Hematopoietic multipotent progenitor cell treated with erythropoietin and hydrocortisone succinate and interleukin-3 and kit ligand, for 6 days (in vitro differentiated cells): ENCODE measurements at places on chromosomes 1 and 21.

GRCh38 chr1:91884459-91885212, 1.3 kb downstream of the TGFBR3 start:
- peak; percentile 21 for DNase-seq

DNA sequence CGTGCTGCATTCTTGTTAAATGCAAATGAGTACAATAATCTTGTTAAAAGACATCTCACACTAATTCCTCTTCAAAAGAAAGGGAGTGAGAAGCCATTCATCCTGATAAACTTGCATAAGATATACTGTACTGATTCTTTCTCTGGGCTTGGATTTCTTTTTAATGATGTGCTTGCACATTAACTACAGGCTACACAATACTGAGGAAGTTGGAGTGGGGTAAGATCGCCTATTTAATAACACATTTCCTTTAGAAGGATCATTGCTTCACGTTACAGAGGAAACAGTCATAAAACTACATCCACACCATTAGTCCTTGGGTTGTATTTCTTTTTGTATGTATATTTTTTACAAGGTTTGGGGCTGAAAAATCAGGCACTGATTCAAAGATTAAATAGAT, 36.6 kb downstream of the NRIP1 start:
- DNase-seq = no peak

GRCh38 chr1:29973406-29973805, 737.1 kb downstream of the PTPRU start:
- DNase-seq = no peak

GRCh38 chr1:90821152-90821787, 104.2 kb upstream of the BARHL2 start:
- no peak for DNase-seq

- no peak for DNase-seq
These were observed 88.9 kb downstream of the LRRC53 start for GRCh38 chr1:74423471-74423870.

DNA sequence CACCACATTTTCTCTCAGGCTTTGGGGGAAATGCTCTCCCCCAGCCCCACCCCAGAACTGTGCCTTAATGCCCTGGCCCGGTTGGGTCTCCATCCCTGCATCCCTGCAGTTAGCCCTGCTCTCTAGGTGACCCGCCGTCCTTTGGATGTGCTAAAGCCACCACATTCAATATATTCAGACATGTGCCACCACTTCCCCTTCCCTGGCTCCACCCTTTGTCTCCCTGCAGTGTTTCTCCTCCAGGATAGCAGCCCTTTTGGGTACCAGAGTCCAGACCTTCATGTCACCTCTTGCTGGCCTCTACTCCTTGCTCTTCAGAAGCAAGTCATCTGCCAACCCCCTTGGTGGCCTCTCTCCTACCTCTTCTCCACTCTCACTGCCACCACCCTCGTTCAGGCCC, 41.8 kb downstream of the RUNX1 start:
- no peak for DNase-seq

DNA sequence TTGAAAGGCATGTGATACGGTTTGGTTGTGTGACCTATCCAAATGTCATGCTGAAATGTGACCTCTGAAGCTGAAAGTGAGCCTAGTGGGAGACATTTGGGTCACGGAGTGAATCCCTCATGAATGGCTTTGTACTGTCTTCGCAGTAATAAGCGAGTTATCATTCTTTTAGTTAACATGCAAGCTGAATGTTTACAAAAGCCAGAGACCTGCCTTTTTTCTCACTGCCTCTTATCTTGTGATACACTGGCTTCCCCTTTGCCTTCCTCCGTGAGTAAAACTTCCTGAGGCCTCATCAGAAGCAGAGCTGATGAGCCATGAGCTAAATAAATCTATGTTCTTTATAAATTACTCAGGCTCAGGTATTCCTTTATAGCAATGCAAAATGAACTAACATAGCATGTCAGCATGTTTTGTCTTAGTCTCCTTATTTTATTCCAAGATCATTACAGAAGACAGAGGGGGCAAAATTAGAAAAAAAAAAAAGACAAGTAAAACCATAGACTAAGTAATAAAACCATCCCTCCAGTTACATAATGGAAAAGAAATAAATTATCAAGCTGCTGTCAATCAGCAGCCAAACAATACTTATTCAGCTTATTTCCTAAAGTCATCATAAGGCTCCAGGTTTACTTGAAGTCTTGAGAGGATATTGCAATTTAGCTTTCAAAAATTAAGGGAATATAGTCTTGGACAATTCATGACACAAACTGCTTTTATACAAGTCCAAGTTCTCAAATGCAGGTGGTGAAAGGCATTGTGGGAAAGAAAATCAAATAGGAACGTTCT, 12.1 kb downstream of the RGS18 start:
- peak; percentile 84 for DNase-seq

GRCh38 chr1:237999426-238000052, 108.8 kb upstream of the ZP4 start:
- DNase-seq = no peak

DNA sequence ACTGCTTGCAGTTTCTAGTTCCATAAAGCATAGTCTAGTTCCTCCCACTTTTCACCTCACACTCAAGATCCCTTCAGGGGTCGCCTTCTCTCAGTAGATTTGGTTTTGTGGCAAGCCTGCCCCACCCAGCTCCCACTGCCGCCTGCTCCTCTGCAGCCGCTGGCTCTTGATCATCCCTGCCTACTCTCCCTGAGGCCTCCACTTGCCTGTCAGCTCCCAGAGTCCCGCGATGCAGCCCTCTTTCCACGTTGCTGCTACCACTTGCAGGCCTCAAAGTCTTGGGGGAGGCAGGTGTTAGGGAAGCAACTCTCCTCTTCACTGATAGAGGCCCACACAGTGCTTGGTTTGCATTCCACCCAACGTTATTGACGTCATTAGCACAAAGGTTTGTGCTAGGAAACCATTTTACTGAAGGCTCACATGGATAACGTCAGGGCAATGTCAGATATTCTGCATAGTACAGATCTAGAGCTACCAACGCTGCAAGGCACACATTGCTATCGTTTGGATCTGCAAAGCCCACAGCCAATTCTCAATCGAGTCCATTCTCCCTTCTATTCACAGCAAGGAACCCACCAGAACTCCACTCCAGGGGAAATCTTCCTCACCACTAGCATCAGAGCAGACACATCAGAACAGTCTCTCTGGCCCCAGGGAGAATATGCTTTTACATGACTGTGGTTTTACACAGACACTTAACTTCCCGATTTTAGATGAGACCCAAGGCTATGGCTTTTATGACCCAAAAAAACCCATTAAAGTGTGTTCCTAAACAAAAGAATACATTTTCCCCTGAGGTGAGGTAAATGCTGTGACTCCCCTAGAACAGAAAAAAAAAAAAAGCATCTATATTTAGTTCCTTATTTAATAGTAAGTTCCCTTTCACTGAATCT, 519.5 kb upstream of the CAMK1G start:
- no peak for DNase-seq

DNA sequence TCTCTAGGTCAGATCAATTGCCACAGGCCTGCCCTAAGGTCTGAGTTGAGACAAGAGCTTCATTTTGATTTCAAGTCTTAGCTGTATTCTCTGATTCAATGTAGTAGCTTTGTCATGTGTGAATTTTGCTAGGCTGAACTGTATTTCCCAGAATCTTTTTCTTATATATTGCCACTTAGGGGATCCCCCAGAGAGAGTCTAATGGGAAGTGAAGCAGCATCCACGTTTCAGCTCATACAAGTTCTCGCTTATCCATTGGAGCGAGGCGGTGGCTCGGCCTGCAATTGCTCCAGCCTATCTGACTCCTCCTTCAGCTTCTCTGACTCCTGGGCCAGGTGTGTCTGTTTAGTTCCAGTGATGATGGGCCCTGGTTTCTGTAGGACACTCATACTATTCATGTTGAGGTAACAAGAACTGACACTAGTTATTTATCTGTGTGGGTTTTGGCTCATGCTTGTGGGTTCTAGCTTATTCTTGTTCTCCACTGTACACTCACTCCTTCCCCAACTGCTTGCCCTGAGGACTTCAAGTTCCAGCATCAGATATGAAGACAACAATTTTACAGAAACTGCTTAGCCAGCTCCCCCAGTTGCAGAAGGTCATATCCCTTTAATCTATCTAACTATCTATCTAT, 48.2 kb downstream of the TBX19 start:
- DNase-seq = no peak

GRCh38 chr1:235430991-235431390, 63.8 kb downstream of the TBCE start:
- DNase-seq = no peak

DNA sequence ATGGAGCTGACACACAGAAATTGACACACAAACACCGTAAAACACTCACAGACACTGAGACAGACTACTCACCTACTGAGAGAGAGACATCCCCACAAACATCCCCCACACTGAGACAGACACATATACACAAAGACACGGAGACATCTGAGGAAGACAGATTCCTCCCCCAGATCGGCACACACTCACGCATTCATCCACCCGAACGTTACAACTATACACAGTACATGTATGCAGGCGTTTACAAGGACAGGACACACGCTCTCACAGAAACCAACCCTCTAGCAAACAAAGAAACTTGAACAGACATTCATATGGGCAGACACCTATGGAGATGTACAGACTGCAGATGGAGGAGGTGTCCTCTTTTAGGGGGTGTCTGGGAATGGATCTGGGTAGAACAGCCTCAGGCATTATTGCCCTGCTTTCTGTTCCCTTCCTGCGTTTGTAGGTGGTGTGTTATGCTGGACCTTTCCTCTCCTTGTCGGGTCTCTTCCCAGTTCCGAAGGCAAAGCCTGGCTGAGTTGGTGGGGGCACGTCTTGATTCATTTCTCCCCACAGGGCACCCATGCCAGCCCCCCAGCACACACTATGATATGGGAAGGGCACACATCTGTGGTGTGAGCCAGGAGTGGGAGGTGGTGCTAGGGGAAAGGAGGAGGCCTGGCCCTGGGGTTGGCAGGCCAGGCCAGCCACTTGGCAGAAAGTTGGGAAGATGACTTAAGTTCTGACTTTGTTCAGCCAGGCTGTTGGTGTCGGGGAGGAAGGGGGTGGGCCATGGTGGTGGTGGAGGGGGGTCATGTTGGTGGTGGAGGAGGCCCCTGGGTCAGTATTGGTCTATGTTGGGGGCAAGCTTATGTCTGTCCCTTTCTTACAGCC, 1.5 kb downstream of the KIRREL1 start:
- DNase-seq = no peak

GRCh38 chr1:156860113-156860627, 495 bp upstream of the NTRK1 start:
- peak; percentile 76 for DNase-seq

DNA sequence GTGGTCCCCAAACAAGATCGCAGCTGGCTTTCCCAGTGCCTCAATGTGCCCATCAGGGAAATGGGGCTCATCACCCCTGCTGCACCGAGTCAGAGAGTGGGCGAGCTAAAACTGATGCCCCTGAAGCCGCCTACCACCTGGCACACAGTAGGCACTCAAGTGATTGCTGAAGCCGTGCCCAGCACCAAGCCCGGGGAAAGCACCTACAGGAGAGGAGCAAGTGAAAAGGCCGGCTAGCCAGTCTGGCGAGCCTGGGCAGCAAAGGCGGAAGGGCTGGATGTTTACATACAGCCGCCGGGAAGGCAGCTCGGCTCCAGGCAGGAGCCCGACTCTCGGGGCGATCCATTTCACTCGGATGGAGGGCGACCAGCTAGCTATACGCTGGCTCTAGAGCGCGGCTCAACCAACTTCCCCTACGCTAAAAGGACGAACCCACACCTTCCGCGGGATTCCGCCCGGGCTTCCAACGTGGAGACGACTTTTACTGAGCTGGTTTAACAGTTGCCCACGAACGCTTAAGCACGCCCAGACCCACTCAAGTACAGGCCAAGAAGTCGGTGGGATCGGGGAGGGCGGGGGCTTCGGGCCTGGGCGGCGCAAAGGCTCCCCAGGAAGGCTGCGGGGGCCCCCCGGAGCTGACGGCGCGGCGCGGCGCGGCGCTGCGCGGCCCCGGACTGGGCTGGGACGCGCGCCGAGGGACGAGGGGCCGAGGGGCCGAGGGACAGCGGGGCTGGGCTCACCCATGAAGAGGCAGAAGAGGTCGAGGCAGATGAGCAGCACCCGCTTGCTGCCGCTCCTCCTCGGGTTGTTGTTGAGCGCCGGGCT, 1.0 kb downstream of the PLPP3 start:
- DNase-seq = peak; percentile 56

- no peak for DNase-seq
These were observed 15.9 kb downstream of the SAMD11 start for GRCh38 chr1:939511-940106.

DNA sequence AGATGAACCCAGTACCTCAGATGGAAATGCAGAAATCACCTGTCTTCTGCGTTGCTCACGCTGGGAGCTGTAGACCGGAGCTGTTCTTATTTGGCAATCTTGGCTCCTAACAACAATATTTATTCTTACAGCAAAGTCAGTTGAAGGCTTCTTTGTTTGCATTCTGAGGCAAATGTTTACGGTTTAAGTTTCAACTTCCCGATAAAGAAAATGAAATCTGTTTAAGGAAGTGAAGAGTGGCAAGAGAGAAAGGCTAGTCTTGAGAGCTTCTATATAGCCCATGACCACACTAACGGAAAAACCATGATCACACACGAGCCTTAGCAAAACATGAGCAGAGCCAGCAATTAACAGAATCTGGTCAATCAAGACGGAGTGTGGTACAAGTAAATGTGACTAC, 122.6 kb upstream of the ZNHIT6 start:
- DNase-seq = no peak

DNA sequence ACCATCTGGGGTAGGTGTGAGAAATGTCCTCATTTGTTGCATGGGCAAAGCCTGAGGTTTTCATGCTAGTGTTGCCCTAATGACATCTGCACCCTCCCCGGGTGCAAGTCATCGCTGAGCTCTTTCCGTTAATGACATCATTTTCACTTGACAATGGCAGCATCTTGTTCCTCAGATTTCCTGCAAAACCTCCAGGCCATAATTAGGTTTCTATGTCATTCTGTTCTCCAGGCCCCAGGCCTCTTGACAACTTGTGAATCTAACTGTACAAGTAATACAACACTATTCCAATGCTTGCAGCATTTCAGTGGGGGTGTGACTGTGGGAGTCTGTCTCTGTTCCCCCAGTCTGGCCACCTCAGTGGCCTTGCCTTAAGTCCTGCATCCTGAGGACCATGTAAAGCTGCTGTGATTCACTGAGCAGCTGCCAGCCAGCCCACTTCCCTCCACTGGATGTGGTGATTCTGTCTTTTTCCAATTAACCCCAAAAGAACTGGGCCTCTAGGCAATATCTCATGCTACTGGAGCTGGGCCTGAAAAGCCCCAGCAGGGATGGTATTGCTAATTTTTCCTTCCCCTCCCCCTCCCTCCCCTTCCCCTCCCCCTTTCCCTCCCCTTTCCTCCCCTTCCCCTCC, 22.8 kb downstream of the RAB7B start:
- DNase-seq = no peak

- no peak for DNase-seq
These were observed 3.0 kb upstream of the MACO1 start for GRCh38 chr1:25427696-25428095.

- DNase-seq = no peak
These were observed 26.4 kb downstream of the ACP6 start for GRCh38 chr1:147643974-147644373.

GRCh38 chr1:209409780-209410179, 173.7 kb upstream of the CAMK1G start:
- no peak for DNase-seq
